Stimulated activated CD8-positive, alpha-beta memory T cell treated with anti-CD3 and anti-CD28 coated beads, Interleukin-4, amount 100 ng/mL, for 4 hours (primary cell): ENCODE measurements at places on chromosomes 11 and 22.
A peak's percentile ranks its signal among the peaks of the same experiment; 100 is the strongest.

DNA sequence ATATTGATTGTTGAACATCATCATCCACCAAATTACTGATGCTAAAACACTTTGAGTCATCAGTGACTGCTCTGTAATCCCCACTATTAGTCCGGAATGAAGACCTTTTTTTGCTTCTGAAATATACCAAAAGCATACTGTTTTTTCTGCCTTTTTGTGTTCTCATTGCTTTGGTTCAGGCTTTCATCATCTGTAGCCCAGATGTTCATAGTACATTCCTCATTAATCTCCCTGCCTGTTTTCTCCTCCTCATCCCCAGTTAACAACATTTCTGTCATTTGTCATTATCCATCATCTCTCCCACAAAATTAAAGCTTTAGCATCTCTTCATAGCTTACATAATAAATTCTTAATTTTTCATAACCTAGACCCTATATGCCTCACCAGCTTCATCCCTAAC lies 9.2 kb downstream of the CEP57 start:
- DNase-seq: no peak

- no peak for DNase-seq
Measured at GRCh38 chr11:78216571-78217287, 28.0 kb downstream of the USP35 start.

- DNase-seq: no peak
Measured at GRCh38 chr11:121887976-121888557, 227.9 kb downstream of the BLID start.

DNA sequence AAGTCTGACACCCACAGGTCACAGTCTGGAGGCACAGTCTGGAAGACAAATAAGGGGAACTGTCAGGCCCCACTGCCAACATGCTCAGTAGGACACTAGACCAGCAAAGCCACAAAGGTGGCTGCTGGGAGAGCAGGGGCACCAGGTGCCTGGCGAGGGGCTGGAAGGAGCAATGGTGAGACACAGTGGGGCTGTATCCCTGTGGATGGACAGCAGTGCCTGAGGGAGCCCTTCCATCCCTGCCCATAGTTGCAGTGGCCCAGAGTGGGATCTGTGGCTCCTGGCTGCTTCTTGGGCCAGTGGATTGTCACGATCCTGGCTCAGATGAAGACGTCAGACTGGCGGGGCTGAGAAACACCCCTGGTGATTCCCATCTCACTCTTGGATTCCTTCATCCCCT lies 154.6 kb downstream of the DSCAML1 start:
- DNase-seq: no peak

DNA sequence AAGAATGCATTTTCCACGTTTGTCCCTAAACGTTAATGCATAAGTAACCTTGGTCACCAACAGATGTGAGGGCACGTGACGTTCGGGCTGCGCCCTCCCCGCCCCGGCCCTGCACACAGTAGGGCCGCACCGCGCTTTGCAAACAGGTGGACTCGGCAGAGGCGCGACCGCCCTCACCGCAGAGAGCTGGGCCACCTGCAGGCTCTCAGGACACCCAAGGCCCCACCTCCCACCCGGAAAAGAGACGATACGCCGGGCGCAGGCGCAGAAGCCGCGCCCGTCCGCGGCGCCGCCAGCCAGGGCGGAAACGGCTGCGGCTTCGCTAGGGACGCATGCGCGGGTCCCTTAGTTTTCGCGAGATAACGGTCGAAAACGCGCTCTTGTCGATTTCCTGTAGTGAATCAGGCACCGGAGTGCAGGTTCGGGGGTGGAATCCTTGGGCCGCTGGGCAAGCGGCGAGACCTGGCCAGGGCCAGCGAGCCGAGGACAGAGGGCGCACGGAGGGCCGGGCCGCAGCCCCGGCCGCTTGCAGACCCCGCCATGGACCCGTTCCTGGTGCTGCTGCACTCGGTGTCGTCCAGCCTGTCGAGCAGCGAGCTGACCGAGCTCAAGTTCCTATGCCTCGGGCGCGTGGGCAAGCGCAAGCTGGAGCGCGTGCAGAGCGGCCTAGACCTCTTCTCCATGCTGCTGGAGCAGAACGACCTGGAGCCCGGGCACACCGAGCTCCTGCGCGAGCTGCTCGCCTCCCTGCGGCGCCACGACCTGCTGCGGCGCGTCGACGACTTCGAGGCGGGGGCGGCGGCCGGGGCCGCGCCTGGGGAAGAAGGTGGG lies at the start of gene FADD:
Gene FADD, plus strand, starts transcription at position 377 of the 831 bp plus-strand sequence. Its CDS starts 164 bp downstream, at position 541.
- peak; percentile 84 for DNase-seq

DNA sequence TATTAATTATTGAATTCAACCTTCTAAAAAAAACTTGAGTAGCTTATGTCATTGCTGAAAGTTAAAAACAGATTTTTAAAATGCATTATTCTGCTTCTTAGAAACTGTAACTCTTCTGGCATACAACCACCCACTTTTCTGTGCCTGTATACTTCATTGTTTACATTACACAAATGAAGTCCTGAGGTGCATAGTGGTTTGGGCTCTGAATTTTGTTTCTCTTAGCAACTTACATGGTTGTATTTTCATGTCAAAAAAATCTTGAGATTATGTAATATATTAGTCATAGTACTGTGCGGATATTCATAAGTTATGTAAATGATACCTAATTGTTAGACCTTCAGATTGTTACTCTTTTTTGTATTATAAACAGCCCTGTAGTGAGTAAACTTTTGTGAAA lies 12.2 kb downstream of the SC5D start:
- DNase-seq: no peak

GRCh38 chr11:93500759-93501158 lies 42.4 kb downstream of the SMCO4 start:
- no peak for DNase-seq

GRCh38 chr11:76752321-76753143 lies 30.6 kb upstream of the TSKU start:
- no peak for DNase-seq

DNA sequence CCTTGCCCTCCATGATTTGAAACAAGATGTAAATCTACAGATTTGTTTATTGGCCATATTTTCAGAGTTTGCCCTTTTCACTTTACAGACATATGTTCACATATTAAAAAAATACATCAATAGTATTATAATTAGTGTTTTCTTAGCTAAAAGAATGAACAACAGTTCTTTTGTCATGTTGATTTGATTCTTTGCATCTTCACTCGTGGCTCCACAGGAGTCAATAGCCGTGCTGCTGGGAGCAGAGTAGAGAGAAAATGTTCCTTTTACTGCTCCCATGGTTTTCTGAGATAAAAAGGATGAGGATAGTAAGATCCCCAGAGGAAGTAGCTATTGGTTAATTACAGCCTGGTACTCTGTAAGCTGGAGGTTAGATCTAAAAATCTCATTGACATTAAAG lies 151.2 kb downstream of the PGR start:
- no peak for DNase-seq

DNA sequence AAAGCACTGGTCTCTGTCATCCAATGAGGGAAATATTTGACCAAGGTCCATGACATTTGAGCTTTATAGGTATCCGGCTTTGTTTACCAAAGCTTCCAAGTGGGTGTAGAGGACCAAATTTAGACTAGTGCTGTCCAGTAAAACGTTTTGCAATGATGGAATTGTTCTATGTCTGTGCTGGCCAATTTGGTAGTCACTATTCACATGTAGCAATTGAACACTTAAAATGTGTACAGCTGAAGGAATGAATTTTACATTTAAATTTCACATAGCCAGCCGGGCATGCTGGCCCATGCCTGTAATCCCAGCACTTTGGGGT lies 118.0 kb downstream of the PKNOX2 start:
- no peak for DNase-seq

DNA sequence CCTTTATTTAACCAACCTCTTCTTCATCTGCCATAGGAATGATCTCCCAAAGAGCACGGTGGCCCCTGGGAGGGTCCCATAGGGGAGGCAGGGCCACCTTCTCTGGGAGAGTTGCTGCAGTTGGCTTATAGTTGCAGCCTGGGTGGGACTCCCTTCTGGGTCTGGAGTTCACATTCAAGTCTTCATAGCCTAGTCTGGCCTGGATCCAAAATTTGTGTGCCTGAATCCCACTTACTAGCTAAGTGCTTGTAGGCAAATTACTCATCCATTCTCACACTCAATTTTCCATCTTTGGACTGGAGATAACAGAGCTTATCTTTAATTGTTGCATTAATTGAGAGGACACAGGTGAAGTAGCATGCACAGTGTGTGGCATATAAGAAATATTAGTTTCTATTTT lies 163.6 kb downstream of the GRIK4 start:
- no peak for DNase-seq

- DNase-seq: no peak
Measured at GRCh38 chr11:9527481-9528135, 45.9 kb upstream of the WEE1 start.
